ENCODE measurements at places on chromosomes 16 and 17.

- peak; percentile 47 for DNase-seq
Measured at GRCh38 chr16:29926711-29927052, 656 bp upstream of the KCTD13 start.

DNA sequence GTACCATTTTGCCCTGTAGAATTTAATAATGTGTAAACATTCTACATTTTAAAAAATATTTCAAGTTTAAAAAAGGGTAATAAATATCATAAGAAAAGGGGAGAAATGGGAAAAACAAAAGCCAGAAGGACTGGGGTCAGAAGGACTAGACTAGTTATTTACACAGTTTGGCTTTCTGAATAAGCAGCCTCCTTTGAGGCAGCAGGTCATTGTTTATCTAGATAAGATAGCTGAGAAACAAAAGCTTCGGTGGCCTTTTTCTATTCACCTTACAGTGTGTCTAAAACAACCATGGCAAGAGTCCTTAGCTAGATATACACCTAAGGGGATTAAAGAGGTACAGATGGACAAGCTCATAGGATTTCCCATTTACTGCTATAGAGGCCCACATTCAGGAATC, 396.5 kb upstream of the PMFBP1 start:
- no peak for DNase-seq

- no peak for DNase-seq
Measured at GRCh38 chr17:28276011-28276410, 43.0 kb upstream of the TMEM97 start.

DNA sequence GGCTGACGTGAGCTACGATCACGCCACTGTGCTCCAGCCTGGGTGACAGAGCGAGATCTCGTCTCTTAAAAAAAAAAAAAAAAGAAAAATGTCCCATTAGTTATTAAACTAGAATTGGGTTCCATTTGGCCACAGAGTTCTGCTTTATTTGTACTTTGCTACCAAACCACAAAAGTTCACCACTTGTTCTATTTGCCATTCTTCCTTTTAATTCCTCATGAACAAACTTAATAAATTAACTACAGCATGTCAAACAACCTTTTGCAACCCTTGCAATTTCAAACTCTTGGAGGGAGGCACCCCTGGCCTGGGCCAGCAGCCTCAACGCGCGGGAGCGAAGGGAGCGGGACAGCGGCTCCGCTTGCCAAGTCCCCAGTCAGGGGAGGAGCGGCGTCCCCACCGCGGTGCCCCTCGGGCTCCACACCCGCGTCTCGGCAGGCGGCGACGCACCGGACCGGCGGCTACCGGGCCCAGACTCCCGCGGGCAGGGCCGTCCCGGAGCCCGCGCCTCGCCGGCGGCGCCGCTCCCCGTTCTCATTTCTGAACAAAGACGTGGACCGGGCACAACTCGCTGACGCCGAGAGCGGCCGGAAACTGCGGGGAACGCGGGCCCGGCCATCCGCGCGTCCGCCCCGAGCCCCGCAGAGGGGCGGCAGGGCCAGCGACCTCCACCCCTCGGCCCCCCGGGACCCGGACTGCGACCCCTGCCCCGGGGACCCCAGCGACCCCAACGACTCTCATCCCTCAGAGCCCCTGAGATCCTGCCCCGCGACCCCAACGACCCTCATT, 775 bp downstream of the CYTH1 start:
- DNase-seq, result no peak

- no peak for DNase-seq
Measured at GRCh38 chr17:46789610-46790009, 28.9 kb downstream of the WNT3 start.

- DNase-seq, result no peak
Measured at GRCh38 chr16:28873543-28874201, 4.6 kb upstream of the ATP2A1 start.

DNA sequence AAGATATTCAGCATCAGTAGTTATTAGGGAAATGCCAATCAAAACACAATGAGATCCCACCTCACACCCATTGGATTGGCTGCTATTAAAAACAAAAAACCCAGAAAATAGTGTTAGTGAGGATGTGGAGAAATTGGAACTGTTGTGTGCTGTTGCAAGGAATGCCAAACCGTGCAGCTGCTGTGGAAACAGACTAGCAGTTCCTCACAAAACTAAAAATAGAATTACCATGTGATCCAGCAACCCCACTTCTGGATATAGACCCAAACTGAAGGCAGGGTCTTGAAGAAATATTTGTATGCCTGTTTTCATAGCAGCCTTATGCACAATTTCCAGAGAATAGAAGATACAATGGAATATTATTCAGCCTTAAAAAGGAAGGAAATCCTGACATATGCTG, 46.0 kb downstream of the FOXK2 start:
- DNase-seq, result peak; percentile 81
